Cardiac muscle cell (in vitro differentiated cells and primary cell): ENCODE measurements at places on chromosomes 1 and 21.

DNA sequence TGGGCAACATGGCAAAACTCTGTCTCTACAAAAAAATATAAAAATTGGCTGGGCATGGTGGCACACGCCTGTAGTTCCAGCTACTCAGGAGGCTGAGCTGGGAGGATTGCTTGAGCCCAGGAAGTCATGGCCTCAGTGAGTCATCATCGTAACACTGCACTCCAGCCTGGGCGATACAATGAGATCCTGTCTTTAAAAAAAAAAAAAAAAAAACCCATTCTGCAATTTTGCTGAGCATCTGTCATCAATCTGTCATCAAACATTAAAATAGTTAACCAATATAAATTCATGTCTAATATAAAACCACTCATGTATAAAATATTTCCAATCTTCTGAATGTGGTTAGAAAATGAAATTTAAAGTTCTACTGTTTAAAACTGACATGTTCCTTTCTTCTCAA is 56.9 kb downstream of the LPAR3 start:
- DNase-seq = no peak

DNA sequence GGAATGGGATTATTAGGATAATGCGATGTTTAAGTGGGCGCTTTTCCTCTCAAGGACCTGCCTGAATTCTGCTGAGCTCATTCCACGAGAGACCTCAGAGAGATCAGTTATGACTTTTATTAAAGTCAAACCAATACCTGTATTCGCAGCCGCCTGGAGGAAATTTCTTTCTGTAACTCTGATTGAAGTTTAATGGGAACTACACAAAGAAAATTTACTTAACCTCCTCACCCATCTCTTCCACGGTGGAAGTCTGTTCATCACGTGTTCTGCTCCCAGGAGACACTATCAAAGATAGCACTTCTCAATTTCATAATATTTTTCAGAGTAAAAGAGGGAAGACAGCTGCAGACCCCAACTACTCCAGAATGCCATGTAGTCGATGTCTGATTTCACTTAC is 334.7 kb upstream of the POU3F1 start:
- no peak for DNase-seq

GRCh38 chr1:43277116-43277876 is 7.5 kb downstream of the TMEM125 start:
- DNase-seq = no peak

DNA sequence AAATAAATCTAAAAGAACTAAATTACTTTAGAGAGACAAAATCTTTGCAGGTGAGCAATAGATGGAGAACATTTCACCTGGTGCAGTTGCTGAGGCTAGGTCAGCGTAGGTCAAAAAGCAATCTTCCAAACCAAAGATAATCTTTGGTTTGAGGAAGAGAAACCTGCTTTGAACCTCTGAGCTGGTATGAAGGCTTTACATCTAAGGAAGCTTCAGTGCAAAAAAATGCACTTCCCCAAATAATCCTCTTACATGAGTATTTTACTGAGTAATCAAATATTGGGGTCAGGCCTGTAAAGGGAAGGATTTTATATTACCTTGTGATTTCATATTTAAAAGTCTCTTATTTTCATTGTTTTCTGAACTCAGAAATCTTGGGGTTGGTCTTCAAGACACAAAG is 223.6 kb downstream of the SRGAP2C start:
- no peak for DNase-seq

DNA sequence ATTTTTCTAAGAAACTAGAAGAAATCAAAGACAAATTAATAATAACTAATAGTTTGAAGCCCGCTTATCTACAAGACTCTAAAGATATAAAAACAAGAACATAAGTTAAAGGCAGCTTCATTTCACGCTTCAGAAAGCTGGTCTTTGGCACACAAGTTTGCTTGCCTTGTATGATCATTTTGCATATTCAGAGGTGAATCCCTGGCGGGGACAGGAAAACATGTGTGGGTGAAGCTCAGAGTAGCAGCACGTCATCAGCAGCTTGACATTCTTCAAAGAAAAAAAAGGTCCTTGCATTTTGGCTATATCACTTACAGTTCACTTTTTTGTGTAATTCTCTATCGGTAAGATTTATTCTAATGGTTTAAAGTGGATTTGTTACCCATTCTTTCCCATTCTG is 1911.8 kb downstream of the MRPL39 start:
- no peak for DNase-seq

- DNase-seq = peak; percentile 63
Observed at GRCh38 chr21:28235169-28235895, 757.3 kb downstream of the LTN1 start.

GRCh38 chr21:34642211-34643075 is 26.4 kb upstream of the CLIC6 start:
- DNase-seq = no peak

- peak; percentile 98 for DNase-seq
Observed at GRCh38 chr1:8525558-8526275, 207.8 kb downstream of the SLC45A1 start.

- DNase-seq = no peak
Observed at GRCh38 chr21:43590194-43590593, 69.1 kb downstream of the HSF2BP start.

GRCh38 chr1:99146129-99146848 is 118.0 kb upstream of the PLPPR4 start:
- no peak for DNase-seq

- no peak for DNase-seq
Observed at GRCh38 chr1:46334030-46334384, 6.6 kb upstream of the NSUN4 start.

DNA sequence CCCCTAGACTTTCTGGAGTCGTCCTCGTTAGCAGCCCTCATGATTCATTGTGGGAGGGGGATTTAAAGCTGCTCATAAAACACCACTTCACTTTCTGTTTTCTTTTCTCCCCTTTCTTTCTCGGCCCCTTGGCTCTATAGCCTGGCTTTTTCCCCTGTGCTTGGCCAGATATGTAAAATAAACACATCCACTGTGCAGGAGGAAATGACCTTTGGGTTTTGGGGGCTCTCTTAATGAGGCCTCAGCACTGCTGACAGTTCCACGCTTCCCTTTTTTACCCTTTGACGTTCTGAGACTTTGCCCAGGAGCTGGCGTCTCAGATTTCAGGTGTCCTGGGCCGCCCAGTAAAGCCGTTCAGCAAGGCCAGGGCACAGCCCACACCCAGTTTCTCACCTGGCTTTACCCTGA is 65.7 kb downstream of the RUNX3 start:
- peak; percentile 54 for DNase-seq

DNA sequence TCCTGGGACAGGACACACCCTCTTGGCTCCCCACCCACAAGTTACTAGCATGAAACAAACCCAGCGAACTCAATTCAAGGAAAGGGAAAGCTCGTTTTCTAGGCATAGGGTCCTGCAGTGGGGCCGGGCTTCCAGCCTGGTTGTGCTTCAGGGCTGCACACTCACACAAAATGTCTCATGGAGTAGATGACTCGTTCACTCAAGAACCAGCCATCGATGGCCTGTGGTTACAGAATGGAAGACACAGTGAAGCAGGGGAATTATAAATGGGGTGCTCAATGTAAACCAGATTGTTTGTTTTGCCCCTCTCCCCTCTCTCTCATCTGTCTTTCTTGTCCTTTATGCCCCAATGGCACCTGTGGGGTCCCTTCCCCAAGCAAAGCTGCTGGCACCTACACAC is 56.0 kb upstream of the COX20 start:
- DNase-seq = no peak

- no peak for DNase-seq
Observed at GRCh38 chr1:179126338-179127060, 44.6 kb downstream of the TOR3A start.

DNA sequence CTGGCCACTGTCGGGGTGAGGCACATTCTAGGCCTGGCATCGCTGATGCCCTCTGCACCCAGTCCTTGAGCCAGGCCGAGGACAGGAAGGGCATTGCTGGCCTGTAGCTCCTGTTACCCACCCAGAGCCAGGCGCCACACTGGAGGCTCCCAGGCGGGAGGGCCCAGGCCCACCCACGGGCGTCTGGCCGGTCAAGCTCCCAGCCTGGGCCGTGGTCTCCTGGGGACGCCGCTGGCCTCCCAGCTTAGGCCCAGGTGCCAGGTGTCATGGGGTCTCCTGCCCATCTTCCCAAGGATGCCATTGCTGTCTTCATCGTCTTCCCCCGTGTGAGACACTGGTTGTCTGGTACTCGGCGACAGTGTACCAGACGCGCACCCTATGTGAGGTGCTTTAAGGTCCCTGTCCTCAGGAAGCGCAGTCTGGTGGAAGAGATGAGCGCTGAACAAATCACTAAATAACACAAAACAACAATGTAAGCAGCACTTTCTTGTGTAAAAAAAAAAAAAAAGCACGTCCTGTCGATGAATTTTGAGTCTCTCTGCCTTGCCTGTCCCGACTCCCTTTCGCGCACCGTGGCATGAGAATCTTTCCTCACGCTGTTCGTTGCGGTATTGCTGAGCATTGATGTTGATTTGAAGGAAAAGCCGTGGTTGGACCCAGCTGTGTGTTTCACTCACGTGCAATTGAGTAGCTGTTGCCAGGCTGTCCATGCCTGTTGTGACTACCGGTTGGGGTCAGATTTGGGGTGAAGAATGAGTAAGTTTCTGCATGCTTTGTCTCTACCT is 27.0 kb upstream of the TRAPPC10 start:
- DNase-seq = no peak

DNA sequence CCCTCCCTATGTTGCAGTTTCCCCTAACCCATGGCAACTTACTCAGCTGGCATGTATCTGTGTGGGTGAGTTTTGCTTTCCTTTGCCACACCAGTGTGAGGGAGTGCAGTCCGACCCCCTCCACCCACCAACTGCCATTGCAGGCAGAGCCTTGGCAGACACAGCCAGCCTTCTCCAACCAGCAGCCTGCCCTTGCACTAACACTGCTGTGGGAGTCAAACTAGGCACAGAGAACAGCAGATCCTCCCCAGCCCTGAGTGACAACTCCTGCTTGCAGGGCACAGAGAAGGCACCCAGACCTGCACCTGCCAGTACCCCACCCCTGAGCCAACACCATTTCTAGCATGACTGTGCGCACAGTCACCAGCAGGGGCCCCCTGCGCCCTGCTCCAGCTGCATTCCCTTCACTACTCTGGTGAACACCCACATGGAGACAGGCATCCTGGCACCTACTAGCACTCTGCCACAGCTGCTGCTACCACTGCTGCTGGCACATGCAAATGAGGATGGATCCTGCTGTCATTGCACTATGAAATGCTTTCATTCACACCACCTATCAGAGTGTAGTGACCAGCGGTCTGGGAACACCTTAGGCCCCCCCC is 98.4 kb downstream of the MAGI3 start:
- no peak for DNase-seq

DNA sequence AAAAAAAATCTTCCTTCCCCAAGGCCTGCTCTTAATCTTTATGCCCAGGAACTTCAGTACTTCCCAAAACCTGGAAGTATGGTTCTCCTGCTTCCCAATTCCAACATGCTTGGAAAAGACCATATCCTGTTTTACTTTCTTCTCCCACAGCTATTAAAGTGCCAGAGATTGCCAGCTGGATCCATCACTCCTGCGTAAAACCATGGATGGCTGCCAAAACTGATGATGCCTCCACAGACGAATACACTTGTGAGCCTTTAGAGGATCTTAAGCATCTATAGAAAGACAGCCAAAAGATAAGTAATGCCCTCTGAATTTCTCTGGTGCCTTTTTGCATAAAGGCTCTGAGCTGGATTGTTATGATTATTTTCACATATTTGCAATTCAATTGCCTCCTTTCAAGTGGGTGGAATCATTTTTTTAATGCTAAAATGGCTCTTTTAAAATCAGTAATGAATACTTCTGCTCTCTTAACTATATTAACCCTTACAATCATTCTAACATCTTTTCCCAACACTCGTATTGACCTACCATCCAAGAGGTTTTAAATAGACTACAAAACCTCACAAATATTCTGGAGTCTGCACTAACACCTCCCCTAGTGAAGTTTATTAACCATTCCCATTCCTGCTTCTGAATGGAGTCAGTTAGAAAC is 1807.8 kb downstream of the BRINP3 start:
- DNase-seq = no peak

GRCh38 chr1:164689672-164690511 is 130.9 kb downstream of the PBX1 start:
- DNase-seq = peak; percentile 32

DNA sequence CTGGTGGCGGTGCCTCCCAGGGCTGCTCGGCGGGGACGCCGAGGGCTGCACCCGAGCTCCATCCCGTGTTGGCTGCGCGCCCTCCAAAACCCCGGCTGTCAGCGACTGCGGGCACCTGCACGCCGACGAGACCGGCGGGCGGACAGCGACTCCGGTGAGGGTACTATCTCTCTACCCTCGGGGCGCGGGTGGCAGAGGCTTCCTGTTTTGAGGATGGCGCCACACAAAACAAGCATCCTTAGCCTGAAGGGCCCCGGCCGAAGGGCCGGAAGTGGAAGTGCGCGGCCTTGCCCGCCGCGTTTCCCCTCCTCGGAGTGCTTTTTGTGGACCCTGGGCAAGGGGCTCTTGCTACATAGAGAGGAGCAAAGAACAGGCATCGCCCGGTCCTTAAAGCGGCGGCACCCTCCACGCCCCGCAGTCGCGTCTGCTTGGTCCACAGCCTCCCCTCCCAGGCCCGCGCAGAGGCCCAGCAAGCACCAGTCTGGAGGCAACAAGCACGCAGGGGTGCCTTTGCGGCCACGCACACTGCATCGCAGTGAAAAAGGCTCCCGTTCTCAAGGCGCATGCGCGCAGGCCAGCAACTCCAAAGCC is 561 bp upstream of the COQ8A start:
- peak; percentile 59 for DNase-seq

- no peak for DNase-seq
Observed at GRCh38 chr1:97505816-97506215, 415.0 kb downstream of the DPYD start.

- DNase-seq = peak; percentile 51
Observed at GRCh38 chr1:46535063-46535462, 16.4 kb downstream of the KNCN start.

GRCh38 chr1:30342535-30343141 is 380.7 kb downstream of the MATN1 start:
- DNase-seq = no peak

- peak; percentile 18 for DNase-seq
Observed at GRCh38 chr1:186617926-186618325, 62.3 kb downstream of the PTGS2 start.

GRCh38 chr1:65440915-65441314 is 20.4 kb downstream of the LEPR start:
- peak; percentile 49 for DNase-seq

DNA sequence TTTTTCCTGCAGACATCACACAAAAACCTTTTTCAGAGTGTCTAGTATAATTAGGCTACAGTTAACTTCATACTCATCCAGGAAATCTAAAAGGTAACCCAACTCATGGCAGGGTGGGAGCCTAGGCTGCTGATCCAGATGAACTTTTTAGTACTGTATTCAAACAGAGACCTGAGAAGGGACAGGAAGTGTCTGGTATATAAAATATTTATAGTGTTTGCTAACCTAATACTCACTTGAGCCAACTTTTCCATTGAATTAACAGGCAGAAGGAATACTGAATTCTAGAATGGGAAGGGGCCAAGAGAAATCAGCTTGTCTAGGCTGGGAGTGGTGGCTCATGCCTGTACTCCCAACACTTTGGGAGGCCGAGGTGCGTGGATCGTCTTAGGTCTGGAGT is 22.2 kb upstream of the NKAIN1 start:
- DNase-seq = no peak
